Activated effector memory CD4-positive, alpha-beta T cell treated with anti-CD3 and anti-CD28 coated beads, Interleukin-2, amount 50 U/mL, for 16 hours (primary cell): ENCODE measurements at places on chromosomes 5 and 9.

DNA sequence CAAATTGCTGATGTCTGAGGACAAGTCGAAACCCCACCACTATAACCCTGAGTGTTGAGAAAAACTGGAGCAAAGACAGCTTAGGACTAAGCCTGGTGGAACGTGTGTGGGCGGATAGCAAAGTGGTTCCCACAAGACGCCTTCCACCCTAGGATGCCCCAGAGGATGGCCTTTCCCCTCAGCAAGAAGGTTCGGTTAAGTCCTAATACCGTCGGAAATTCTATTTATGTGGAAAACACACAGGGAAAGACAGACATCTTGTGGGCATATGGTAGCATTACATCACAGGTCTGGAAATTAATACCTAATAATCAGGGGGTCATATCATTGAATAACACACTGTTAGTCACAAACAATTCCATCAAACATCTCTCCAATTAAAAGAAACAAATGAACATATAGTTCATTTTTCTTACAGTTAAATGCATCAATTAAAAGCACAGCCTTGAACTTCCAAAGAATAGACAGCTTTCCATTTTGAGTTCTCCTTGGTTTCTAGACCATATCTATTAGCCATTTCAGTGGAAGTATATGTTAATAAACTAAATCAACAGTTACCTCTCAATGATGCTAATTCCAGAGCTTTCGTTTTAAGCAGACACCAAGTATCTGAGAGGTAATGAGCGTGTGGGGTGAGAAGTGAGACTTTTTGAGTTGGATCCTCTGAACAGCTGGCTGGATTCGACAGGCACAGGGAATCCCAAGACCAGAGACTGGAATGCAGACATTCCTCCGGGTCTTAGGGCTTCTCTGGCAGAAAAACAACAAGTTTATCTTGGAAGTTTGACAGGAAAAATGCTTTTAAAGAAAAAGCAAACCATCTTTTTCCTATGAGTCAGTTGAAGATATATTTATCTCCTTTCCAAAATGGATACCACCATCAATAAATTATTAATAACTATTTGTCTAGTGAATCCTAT, 2.9 kb upstream of the ICE1 start:
- no peak for DNase-seq

DNA sequence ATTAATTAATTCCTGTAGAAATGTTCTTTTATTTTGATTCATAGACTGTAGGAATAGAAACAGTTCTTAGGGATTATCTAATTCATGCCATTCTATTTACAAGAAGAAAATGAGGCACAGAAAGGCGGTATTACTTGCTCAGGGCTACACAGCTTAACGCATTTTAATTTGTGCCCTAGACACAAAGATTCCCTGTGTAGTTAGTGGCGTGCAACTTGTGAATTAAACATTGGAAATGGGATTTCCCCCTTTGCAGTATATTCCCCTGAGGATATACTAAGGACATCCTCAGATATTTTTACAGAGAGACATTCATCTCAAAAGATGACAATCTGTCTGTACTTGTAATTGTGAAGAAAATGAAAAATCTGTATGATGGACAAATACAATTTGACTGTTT, 108.1 kb downstream of the SGCD start:
- no peak for DNase-seq

DNA sequence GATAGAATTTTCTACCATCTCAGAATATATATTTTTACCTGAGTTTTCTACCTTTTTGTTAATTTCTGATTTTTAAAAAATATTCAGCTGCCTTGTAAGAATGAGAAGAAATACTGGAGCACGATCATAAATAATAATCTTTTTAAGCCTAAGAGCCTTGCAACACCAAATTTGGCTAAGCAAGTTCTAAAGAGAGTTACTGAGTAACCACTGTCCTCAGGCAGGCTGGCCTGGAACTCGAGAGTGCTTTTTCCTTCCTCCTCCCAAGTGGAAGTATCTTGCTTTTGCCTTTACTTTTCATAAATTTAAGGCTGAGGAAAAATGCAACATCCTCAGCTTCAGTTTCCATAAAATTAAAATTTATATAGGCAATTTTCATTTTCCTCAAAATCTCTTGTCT, 21.0 kb downstream of the GLRX start:
- no peak for DNase-seq

- no peak for DNase-seq
Measured at GRCh38 chr9:106613250-106613737, 249.7 kb upstream of the ZNF462 start.

- DNase-seq = no peak
Measured at GRCh38 chr5:14228219-14228618, 85.1 kb downstream of the TRIO start.

DNA sequence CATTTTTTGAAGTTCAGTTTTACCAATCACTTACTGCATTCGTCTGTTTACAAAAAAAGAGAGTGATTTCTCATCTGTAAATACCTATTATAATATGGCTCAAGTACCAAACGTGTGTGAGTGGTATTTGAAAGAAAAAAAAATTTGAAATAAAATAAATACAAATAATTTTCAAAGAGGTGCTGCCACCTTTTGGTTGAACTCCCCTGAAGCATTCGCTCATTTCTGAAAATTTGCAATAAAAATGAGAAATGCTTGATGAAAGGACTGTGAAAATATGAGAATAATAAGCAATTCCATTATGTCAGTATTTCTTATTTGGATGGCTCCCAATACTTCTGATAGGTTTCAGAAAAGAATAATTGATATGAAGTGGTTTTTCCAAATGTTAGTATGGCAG, 409.9 kb downstream of the CTNND2 start:
- DNase-seq = no peak

DNA sequence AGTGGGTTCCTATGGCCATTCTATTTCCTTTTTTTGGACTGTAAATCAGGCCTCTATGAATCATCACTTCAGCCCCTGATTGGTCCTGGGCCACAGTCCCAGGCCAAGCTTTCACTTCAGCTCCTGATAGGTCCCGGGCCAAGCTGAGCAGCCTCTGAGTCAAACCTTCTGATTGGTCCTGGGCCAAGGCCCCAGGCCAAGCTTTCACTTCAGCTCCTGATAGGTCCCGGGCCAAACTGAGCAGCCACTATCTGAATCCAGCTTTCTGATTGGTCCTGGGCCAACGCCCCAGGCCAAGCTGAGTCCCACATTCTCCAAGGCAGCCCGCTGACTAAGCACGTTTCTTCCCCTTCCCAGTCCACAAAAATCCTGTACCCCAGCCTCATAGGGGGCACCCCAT, 1972.9 kb upstream of the ACO1 start:
- DNase-seq = no peak

GRCh38 chr9:90860382-90860781, 58.8 kb downstream of the SYK start:
- no peak for DNase-seq

DNA sequence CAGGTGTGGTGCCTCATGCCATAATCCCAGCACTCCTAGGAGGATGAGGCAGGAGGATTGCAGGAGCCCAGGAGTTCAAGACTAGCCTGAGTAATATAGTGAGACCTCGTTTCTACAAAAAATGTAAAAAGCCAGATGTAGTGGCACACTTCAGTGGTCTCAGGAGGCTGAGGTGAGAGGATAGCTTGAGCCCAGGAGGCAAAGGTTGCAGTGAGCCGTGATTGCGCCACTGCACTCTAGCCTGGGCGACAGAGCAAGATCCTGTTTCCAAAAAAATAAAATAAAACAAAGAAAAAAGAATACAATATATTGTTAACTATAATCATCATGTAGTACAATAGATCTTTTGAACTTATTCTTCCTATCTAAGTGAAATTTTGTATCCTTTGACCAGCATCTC, 16.3 kb downstream of the NLN start:
- no peak for DNase-seq

DNA sequence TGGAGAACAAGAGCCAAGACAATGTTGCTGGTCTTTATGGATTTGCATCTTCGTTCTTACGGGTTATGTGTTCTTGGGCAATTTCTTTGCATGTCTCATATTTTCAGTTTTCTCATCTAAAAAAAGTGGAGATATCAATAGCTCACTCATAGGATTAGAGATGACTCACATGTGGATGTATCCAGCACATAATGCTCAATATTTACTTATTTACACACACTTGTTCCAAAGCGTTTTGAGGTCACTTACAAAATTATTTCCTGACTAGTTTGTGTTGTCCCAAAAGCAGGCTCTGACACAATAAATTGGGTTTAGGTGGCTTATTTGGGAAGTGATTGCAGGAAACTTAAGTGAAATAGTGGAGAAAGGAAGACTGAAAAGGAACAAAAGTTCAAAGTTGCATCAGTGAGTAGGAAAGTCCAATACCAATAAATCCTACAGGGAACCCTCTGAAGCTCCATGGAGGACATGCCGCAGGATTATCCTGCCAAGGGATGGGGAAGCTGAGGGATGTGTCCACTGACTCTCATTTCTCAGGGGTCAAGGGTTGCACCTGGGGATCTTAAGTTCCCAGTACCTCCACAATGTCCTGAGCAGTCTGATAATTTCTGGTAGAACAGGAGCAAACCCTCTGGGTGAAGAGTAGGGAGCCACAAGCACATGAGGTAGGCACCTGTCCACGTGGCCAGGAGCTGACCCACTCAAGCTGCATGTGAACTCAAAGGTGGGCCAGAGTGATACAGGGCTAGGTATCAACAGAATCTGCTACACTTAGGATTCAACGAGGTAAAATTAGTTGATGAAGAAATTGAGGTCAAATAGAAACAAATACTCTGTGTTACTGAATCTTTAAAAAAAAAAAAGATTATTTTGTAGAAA, 37.4 kb upstream of the SLC44A1 start:
- DNase-seq = no peak

DNA sequence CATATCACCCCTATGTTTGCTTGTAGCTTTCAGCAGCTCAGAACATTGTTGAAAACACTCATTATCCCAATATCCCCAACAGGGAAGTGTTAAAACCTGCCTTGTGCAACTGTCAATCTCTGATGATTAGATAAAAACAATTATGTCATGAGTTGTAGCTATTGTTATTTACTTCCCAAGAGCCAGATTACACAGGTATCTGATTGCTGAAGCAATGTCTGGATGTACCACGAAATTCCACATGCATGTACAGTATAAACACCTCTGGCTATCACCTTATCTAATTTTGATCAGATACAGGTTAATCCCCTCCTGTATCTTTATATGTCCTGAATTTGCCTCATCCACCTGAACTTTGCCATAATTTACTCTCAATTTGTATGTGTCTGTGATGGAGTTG, 38.7 kb downstream of the TMC1 start:
- DNase-seq = no peak

DNA sequence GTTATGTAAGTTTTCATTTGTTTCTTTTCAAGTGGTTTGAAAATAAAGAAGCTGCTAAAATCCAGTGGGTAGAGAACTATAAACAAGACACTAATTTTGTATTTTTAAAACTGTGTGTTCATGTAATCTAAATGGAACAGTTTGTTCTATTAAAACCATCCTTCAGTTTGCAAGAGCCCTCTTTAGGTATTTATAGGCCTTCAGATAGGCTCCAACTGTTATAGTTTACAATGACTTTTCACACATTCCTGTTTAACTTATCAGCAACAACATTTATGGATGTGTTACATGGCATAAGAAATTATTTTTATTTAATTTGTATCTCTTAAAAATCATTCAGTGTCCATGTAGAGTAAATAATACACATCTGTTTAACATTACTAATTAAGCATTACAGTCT, 126.7 kb upstream of the SLCO6A1 start:
- no peak for DNase-seq

GRCh38 chr5:181281077-181281983, 20.4 kb upstream of the TRIM52 start:
- DNase-seq = no peak

- DNase-seq = no peak
Measured at GRCh38 chr5:126234563-126235195, 188.5 kb upstream of the GRAMD2B start.

GRCh38 chr5:30063503-30063902, 1130.0 kb upstream of the CDH6 start:
- no peak for DNase-seq

DNA sequence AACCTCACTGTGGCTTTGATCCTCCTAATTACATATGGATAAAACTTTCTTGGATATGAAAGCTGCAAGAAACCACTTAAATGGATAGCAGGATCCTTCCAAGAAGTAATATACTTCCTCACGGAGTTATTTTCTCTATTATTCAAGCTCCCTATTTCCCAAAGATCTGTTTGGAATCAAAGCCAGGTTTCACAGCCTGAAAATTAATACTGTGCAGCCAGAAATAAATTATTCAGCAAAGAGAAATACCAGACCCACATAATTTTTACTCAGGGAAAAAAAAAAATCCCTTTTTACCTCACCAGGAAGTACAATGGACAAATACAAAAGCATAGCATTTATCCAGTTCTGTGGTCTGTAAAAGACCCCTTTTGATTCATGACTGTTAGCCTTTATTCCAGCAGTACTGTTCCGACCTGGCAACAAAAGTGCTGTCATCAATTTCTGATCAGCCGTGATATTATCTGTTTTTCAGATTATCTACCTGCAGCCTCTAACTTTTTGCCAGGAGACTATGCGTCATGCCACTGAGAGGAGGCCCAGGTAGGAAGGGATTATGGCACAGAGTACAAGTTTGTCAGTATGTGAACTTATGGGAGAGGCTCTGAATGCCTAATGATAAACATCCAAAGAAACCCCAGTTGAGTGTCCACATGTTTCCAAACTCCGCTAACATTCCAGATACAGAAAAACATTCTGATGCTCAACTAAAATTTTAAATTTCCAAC, 57.0 kb downstream of the FBN2 start:
- DNase-seq = no peak

DNA sequence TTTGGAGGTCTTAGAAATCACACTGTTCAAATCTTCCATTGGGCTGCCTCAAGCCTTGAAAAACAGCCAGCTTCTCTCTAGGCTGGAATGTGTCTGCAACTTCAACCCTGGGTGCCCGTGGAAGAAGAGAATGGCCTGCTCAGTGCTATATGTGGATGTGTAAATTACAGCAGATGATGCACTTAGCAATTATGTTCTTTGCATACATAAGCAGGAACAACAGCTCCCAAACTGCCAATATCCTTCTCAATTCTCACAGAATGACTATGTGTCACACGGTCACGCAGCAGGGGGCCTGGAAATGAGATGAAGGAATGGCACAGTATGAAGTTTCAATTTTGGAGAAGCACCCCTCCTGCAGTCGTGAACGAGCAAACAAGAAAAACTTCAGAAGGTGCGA, 175.2 kb upstream of the SMARCA2 start:
- no peak for DNase-seq

GRCh38 chr9:114120192-114121014, 21.3 kb upstream of the KIF12 start:
- DNase-seq = peak; percentile 45

GRCh38 chr9:20373263-20373662, 249.0 kb downstream of the MLLT3 start:
- no peak for DNase-seq

GRCh38 chr9:91803970-91804752, 145.9 kb downstream of the ROR2 start:
- no peak for DNase-seq

- no peak for DNase-seq
Measured at GRCh38 chr9:71683598-71684235, 84.6 kb downstream of the CEMIP2 start.

- peak; percentile 79 for DNase-seq
Measured at GRCh38 chr9:79570448-79571308, 1.1 kb upstream of the TLE4 start.

GRCh38 chr5:35009019-35009418, 38.7 kb downstream of the AGXT2 start:
- DNase-seq = no peak

GRCh38 chr9:120486347-120486746, 93.6 kb downstream of the CDK5RAP2 start:
- no peak for DNase-seq

GRCh38 chr5:78661691-78662090, 13.1 kb upstream of the LHFPL2 start:
- no peak for DNase-seq
